Transverse colon (tissue), 4 donors: ENCODE measurements at places on chromosomes 7 and 10. TPM values are rescaled to one million over a fixed set of nuclear protein-coding genes. Genes with fewer than 3 reads are reported as not detected.

DGKI gene
- 1.2 TPM for total RNA-seq

LOXL4 gene
- 2.3 TPM for total RNA-seq

EBLN1 gene
- total RNA-seq: not detected

DMBT1 gene
- total RNA-seq: 85.5 TPM

RPEL1 gene
- total RNA-seq: not detected

ATOH7 gene
- 0.79 TPM for total RNA-seq

SEMA3E gene
- not detected for total RNA-seq

MYH16 gene
- not detected for total RNA-seq

FFAR4 gene
- total RNA-seq: 14.9 TPM

PON1 gene
- total RNA-seq: not detected

FAM25A gene
- not detected for total RNA-seq

ZNF804B gene
- total RNA-seq: not detected

FAM185A gene
- total RNA-seq: 12.7 TPM

FAM20C gene
- total RNA-seq: 22.2 TPM

SLC12A9 gene
- total RNA-seq: 22.9 TPM

NEUROD6 gene
- not detected for total RNA-seq

GSAP gene
- 20.6 TPM for total RNA-seq

HMX2 gene
- total RNA-seq: 0.41 TPM

DPP6 gene
- 7.9 TPM for total RNA-seq

COL1A2 gene
- 47.0 TPM for total RNA-seq

HTR7 gene
- not detected for total RNA-seq

CAMK2B gene
- total RNA-seq: 0.16 TPM

MDFIC gene
- 14.8 TPM for total RNA-seq

VIPR2 gene
- total RNA-seq: 3.7 TPM

CYP2C19 gene
- 9.7 TPM for total RNA-seq

ARMC3 gene
- not detected for total RNA-seq

PTTG1IP2 gene
- not detected for total RNA-seq

OR2A1 gene
- not detected for total RNA-seq

FMC1 gene
- 7.3 TPM for total RNA-seq

VPS26A gene
- total RNA-seq: 5.4 TPM

TMEM248 gene
- total RNA-seq: 95.9 TPM

MGAM2 gene
- total RNA-seq: 8.4 TPM

UBE2H gene
- 71.8 TPM for total RNA-seq

CYP3A4 gene
- total RNA-seq: 44.9 TPM

BHLHA15 gene
- 2.0 TPM for total RNA-seq

PTPRE gene
- total RNA-seq: 26.2 TPM

PTF1A gene
- total RNA-seq: not detected

ANK3 gene
- total RNA-seq: 169 TPM

FAM13C gene
- 5.6 TPM for total RNA-seq

SERPINE1 gene
- 26.2 TPM for total RNA-seq

GNGT1 gene
- total RNA-seq: not detected

C7orf33 gene
- total RNA-seq: not detected

CTTNBP2 gene
- total RNA-seq: 4.1 TPM

CACNB2 gene
- 16.2 TPM for total RNA-seq

PRPS1L1 gene
- not detected for total RNA-seq

UCN3 gene
- total RNA-seq: 1.7 TPM

OR6V1 gene
- not detected for total RNA-seq

OR9A2 gene
- total RNA-seq: not detected

CHST15 gene
- 12.6 TPM for total RNA-seq

TEX36 gene
- total RNA-seq: not detected

TNS3 gene
- total RNA-seq: 77.4 TPM

FGFBP3 gene
- total RNA-seq: 0.75 TPM

AGR2 gene
- 175 TPM for total RNA-seq
